ENCODE measurements at places on chromosomes 1 and 21.
A peak's percentile ranks its signal among the peaks of the same experiment; 100 is the strongest.

- no peak for DNase-seq
Measured at GRCh38 chr21:31931644-31932469, 59.0 kb downstream of the HUNK start.

DNA sequence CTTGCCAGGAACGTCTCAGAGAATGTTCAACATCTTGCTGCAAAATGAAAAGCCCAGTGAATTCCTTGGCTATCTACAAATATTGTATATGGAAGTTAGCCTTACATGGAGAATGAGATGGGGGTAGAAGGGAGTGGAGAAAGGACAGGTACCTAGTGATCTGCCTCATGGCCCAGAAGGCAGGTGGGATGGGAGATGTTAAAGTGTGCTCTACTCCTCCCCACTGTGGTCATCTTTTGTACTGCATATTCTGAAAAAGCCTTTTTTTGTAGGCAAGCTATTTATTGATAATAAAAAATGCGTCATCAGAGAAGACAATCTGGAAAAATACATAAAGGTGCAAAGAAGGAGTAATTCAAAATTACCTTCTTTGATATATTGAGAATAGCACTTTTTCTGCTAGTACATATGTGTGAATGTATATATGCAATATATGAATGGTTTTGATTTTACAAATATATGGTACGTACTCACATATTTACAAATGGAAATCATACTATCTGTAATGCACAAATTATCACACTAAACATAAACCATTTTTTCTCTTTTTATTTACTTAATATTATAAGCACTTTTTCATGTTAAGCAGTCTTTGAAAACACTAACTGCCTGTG lies 19.1 kb upstream of the SLC5A9 start:
- DNase-seq, result peak; percentile 29

- DNase-seq, result no peak
Measured at GRCh38 chr1:169426174-169426705, 1.0 kb downstream of the CCDC181 start.

DNA sequence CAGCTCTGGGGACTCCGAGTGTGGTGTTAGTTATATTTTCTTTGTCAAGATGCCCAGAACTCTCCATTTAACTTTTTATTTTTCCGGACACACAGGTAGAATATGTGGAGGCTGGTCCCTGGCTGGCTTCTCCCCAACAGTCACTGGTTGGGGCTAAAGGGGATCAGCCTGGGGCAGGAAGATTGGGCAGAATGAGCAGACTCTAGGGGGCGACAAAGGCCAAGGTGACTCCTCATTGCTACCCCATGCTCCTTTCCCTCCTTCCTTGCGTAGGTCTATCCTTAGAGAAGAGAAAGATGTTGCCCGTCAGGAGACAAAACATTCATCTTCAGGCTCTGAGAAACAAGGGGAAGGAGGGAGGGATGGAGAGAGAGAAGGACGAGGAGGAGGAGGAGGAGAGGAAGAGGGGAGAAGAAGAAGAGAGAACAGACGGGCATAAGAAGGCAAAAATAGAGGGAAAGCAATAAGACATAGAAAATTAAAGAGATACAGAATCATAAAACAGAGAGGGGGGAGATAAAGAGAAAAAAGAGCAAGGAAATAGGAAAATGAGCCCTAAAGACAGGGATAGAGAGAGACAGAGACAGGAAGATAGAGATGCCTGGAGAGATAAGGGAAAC lies 89.9 kb downstream of the FOXD2 start:
- DNase-seq, result no peak

DNA sequence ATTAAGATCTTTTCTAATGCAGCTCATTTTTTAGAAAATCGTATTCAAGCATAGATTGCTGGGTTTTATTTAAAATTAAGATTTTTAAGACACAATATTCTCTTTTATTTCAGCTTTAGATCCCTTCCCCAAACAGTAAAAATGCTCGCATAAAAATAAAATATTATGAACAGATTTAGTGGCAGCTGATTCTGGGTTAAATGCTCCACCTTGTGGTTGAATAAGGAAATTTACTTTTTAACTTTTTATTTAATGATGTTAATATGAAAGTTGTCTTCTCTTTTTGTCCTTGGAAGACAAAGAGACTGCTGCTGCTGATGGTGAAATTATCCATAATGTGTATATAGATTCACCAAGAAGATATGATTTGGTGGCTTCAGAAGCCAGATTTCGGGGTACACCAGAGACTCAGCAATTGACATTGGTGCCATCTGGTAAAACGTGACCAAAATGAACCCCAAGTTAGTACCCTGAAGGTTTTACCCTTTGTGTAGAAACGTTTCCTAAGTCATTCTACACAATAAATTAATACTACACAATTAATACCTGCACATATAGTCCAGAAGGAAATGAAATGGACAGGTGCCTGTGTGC lies 128.0 kb downstream of the ADAMTS1 start:
- no peak for DNase-seq

DNA sequence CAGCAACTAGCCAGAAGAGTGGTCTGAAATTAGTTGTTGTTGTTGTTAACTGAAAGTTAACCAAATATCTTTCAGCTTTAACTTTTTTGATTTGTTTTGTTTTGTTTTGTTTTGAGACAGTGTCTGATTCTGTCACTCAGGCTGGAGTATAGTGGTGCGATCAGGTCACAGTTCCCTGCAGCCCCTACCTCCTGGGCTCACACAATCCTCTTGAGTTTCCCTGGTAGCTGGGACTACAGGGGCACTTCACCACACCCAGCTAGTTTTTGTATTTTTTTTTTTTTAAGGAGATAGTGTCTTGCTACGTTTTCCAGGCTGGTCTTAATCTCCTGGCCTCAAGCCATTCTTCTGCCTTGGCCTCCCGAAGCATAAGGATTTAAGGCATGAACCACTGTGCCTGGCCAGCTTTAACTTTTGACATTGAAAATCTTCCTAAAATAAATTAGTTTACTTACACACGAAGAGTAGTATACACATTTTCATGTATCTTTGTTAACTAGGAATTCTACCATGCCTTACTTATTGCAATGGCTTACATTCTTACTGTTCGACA lies 45.0 kb downstream of the GNG12 start:
- DNase-seq, result no peak

- no peak for DNase-seq
Measured at GRCh38 chr1:30035522-30036228, 687.7 kb downstream of the MATN1 start.

DNA sequence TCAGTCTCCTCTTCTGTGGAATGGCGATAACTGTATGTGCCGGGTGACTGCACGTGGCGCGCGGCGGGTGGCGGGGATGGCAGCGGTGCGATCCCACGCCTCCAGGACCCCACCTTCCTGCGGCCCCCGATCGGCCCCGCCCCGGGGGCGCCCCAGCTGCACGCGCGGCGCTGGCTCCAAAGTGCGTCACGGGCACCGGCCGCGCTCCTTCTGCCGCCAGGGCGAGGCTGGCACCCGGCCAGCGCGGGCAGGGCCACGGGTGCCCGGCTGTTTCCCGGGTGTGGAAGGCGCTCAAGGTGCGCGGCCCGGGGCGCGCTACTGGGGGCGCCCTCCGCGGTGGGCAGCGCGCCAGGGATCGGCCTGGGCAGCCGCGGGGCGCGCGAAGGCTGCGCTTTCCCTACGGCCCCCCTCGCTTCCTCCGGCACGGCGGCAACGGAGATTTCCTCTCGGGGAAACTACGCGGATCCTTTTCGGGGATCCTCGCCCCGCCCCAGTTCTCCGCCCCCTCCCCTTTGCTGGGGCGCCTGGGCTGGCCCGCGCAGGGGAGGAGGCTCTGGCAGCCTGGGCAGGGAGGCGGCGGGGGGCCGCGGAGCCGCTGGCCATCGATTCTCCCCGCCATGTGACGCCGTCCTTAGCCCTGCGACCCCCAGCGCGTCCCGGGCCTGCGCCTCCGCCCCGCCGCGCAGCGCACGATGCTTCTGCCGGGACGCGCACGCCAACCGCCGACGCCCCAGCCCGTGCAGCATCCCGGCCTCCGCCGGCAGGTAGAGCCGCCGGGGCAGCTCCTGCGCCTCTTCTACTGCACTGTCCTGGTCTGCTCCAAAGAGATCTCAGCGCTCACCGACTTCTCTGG lies at the start of gene EVA1C:
TSS of gene EVA1C (plus strand) at position 545 of the 853 bp plus-strand sequence. CDS start at position 693, 148 bp downstream.
- no peak for DNase-seq

GRCh38 chr1:14128096-14128495 lies 428.1 kb downstream of the PRDM2 start:
- DNase-seq, result no peak

DNA sequence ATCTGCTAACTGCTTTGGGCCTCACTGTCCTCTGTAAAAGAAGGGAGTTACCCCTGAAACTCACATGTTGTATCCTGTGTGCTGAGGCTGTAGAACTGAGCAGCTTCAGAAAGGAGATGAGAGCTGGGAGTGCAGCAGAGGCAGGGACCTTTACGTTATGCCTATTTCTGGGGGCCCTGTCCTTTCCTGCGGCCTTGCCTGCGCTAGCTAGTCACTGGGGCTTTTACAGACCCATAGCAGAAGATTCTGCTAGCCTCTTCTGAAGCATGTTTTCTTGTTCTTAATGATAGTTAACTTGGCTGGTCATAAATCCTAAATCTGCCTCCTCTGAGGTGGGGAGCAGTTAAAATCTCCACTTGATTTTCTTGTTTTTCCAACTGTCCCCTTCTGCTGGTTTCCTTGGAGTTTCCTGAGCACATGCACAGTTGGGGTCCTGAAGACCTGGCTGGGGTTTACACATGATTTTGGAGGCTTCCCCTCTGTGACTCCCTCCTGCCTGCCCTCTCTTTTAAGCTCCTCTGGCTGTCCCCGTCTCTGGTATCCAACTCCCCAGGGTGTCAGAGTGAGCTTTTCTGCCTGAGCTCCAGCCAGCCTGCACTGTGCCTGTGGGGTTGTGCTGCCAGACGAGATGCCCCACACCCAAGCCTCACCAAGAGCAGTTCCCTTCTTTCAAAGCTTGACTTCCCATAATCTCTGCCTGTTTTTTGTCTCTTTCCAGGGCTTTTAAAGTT lies 76.6 kb downstream of the NOS1AP start:
- no peak for DNase-seq

DNA sequence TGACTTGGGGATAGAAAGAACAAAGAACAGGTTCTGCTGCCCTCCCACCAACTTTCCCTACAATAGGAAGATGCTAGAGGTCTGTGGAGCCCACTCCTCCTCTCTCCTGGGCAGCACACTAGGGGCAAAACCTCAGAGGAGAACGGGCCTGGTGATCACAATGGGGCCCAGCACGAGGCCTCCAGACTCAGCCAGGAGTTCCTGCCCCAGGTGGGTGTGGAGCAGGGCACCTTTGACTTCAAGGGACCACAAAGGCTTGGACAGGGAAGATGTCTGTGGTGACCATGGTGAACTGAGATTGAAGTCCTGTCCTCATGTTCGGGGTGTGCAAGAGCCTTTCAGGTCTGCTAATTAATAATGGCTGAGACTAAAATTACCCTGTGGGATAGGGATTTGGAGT lies 88.8 kb downstream of the LAMC2 start:
- no peak for DNase-seq

DNA sequence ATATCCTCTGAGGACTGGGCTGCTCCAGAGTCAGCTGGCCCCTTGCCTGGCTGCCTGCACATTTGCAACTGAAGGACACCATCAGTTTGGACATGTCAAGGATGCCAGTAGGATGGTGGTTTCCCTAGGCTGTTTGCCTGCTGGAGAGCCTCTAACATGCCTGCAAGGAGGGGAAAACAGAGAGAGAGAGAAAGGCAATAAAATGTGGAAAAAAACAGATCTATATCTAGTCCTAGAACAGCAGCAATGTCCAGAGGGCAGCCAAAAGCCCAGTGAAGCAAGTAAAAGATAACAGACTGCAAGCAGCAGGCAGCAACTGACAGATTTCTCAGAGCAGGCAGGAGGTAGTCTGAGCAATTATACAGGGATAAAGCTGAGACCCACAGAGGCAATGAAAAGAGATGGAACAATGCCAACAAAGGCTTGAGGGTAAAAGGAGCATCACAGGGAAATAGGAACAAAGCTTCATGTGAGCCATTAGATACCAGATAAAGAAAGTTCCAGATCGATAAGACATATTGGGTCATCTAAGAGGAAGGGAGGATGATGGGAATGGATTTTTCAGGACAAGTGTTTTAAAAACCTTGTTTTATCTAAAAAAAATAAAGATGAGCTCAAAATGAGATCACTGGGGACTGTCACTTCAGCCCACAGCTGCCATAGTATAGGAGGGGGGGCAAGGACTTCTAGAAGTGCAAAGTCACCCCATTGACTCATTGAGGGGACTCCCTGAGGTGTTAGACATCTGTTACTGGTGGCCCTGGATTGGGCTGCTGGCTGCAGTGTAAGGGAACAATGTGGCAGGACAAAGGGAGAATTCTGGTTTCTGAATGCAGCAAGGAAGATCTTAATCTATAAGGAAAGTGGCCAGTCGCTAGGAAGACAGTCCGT lies 38.6 kb upstream of the GADD45A start:
- DNase-seq, result peak; percentile 79

- DNase-seq, result no peak
Measured at GRCh38 chr1:231278100-231278790, 37.2 kb downstream of the GNPAT start.

DNA sequence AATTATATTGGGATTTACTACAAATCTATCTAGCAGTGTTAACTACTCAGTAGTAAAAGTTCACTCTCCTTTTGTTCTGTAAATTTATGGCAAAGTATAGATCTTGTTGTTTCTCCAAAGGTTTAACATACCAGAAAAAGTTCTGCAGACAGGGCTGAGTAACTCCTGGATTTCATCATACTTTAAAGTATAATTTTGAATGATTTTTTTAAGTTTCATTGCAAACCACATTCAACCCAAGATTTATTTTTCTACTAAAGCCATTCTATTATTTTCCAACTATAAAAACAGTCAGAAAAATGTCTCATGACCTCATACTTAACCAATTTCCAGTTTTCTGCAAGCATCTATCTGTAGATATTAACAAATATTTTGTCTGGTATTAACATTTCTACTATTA lies 585.8 kb upstream of the ZRANB2 start:
- DNase-seq, result no peak

- DNase-seq, result no peak
Measured at GRCh38 chr1:94396356-94397010, 21.7 kb upstream of the ABCD3 start.

DNA sequence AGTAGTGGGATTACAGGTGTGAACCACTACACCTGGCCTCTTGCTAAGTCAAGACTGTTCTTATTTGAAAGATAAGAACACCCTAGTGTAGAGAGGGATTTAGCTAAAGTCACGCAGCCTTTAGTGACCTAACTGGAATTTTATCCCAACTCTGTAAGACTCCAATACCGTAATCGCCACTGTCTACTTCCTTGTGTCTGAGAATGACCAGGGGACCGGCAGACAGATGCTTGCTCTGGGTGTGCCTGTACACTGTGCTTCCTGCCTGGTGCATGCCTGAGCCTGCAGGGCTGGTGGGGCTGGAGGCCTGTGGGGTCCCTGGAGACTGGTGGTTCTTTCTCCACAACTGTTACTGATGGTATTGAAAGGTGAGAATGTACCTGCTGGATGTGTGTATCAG lies 15.3 kb downstream of the MFSD2A start:
- DNase-seq, result no peak

DNA sequence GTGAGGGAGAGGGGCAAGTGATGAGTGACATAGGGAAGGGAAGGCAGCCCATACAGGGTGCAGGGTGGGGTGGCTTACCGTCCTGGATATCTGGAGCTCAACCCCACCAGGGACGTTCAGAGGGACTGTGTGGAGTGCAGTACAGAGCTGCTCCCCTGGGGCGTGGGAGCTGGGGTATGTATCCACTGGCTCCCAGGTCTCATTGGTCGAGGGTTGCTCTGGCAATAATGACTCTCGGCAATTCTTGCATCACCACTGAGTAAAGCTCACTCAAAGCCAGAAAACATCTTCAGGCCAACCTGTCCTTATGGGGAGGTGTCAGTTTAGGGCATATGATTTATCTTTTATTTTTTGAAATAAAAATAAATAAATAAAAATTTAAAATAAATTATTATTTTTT lies 43.2 kb upstream of the RUNX3 start:
- DNase-seq, result no peak

GRCh38 chr1:70874063-70874462 lies 173.6 kb downstream of the PTGER3 start:
- DNase-seq, result no peak

- no peak for DNase-seq
Measured at GRCh38 chr1:150820730-150821512, 12.9 kb upstream of the CTSK start.
